ENCODE measurements at places on chromosomes 5 and 9.

DNA sequence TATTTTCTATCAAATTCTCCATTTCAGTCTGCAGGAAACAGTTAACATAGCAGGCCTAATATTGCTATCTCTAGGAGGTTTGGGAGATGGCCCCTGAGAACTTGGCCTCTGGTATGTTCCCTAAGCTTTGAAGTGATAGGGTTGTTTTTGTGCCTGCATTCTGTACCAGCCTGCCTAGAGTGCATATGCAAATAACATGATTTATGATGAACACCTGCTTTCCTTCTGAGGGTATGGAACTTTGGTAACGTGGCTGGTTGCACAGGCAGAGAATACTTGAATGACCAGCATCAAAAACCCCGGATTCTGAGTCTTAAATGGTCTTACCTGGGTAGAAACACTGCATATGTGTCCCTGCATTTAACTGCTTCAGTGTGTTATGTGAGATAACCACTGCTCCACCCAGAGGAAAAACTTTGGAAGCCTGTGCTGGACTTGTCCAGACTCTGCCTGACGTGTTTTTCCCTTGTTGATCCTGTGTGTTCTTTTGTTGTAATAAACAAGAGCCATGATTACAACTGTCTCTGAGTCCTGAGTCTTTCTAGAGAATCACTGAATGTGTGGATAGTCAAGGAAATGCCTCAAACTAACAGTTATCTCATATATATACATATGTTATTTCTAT lies 111.3 kb upstream of the ABCA1 start:
- no peak for DNase-seq

DNA sequence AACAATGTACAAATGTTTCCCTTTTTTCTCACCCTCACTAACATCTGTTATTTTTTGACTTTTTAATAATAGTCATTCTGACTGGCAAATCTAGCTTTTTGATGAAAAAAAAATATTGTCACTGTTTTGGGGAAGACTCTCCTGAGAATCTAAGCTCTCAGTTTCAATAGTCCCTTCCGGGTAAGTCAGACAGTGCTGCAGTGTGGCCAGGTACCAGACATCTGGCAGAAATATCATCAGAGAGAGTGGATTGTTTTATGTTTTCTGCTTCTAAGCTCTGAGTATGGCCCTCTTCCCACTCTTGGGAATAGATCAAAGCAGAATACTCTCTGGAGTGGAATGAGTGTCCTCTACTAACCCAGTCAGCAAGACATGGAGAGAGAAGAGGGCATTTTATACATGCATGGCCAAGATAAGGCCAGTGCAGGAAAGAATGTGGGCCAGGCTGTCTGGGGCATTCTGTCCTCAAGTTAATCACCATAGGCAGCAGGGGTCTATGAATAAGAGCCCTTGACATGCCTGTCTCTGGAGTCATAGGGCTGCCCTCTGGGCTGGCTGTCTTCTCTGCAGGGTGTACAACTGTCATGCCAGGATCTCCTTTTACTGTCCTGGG lies 38.5 kb upstream of the OR2S2 start:
- DNase-seq, result peak; percentile 47

DNA sequence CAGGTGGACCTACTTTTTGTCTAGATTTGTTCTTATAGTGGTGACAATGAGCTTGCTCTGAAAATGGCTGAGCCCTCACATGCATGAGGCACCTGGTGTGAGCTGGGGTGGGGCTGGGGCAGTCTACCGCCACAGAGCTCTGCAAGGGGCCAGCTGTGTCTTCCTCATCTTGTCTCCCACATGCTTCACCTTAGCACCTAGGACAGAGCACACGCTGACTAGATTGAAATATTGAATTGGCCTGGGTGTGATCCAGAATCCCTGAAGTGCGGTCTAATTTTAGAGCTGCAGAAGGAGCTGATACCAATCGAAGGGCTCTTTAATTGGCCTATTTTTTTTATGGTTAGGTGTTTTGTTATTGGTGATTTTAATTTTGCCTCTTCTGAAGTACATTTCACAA lies 126.1 kb upstream of the NFIB start:
- DNase-seq, result no peak

DNA sequence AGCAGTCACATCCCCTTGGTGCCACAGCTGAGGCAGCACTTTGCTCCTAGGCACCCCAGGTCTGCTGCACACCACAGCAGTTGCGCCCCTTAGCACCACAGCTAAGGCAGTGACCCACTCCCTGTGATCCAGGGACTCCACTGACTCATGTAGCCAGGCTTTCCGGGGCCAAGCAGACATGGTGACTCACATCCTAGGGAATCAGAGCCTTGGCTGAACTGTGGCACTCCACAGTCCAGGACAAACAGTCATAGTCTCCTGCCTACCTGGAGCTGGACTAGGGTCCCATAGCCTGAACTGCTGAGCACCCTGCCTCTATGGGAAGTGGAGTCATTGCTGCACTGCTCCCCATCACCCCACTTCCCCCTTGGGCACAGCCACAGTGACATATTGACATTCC lies 338.7 kb downstream of the NPR3 start:
- DNase-seq, result peak; percentile 97

DNA sequence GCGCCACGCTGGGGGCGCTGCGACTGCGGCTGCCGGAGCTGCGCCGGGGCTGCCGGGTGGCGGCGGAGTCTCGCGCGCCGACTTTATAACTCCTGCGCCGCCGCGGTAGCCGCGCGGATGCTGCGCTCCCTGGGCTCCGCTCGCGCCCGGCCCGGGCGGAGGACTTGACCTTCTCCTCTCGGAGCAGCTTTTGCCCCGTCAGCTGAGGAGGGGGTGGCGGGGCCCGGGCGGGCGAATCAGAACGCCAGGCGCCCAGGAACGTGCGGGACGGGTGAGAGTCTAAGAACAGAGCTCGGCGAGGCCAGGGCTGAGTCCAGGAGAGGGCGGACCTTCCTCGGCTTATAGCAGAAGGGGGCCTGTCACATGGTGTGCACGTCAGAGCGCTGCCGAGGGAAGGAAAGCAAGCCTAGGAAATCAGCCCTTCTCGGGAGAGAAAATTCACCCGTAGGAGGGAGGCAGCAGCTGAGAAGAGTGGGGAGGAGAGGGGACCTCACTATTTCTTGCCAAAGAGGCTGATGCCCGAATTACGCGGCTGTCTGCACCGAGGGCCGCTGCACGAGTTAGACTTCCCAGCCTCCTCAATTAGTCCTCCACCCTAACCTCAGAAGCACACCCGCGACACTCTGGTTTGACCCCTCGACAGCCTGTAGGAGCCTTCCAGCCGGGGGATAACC lies at the start of gene FOXD1:
TSS of gene FOXD1 (minus strand) at position 315 of the 674 bp plus-strand sequence. CDS start 415 bp downstream, outside the sequence.
- peak; percentile 98 for DNase-seq

DNA sequence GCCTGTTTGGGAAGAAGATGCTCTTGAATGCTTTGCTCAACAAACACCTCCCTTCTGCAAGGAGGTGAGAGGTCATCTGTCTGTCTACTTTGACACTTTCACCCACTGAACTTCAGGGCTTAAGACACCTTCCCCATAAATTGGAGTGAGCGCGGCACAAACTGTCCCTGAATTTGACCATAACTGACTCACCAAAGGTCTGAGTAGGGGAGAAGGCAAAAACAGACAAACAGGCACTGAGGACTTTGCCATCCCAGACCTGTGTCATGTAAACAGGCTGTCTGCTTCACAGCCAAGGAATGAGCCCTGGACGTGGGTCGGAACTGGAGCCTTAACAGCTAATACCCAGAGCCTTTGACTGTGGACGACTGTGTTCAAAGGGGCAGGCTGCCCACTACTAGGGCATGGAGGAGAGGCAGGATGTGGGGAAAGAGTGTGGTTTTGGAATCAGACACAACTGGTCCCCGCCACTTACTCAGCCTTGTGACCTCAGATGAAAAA lies 320.9 kb upstream of the KLF4 start:
- peak; percentile 46 for DNase-seq

DNA sequence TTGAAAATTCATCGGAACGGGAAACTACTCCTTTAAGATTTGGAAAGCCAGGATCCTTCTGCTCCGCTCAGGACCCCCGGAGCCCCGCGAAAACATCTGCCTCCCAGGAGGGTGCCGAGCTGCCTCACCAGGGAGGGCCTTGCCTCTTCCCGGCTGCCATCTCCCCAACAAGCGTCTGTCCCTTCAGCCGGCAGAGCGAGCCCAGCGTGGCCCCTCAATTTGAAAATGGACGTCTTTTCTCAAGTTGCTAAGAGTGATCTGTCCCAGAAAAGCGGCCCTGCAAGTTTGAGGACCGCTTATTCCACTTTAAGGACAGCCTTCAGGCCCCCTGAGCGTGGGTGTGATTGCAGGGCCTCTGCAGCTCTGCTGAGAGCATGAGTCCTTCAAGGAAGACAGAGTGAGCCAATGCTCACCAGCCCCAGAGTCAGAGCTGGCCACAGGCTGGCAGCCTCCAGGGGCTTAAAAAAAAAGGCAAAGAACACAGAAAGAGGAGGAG lies 101.3 kb downstream of the PHF2 start:
- no peak for DNase-seq

- DNase-seq, result peak; percentile 27
These were observed 148.3 kb upstream of the PIK3R1 start for GRCh38 chr5:68067291-68067690.

GRCh38 chr9:36959681-36960574 lies 74.1 kb downstream of the PAX5 start:
- DNase-seq, result no peak

GRCh38 chr5:6525910-6526309 lies 77.3 kb downstream of the UBE2QL1 start:
- DNase-seq, result peak; percentile 24

Data from ELR (cell line).